ENCODE measurements at places on chromosomes 4 and X. TPM values are rescaled to one million over a fixed set of nuclear protein-coding genes. Genes with fewer than 3 reads are reported as not detected.

Gene MAGEA4
- polyA plus RNA-seq: not detected

Gene NIPAL1
- 10.5 TPM for polyA plus RNA-seq

Gene MAGEA8
- 0.73 TPM for polyA plus RNA-seq

Gene GPR50
- not detected for polyA plus RNA-seq

Gene PRDM8
- 2.1 TPM for polyA plus RNA-seq

Gene GPRASP3
- 18.8 TPM for polyA plus RNA-seq

Gene SSX3
- not detected for polyA plus RNA-seq

Gene BANK1
- polyA plus RNA-seq: 3.0 TPM

Gene SOX3
- 0.06 TPM for polyA plus RNA-seq

Gene MAGEB6
- polyA plus RNA-seq: not detected

DNA sequence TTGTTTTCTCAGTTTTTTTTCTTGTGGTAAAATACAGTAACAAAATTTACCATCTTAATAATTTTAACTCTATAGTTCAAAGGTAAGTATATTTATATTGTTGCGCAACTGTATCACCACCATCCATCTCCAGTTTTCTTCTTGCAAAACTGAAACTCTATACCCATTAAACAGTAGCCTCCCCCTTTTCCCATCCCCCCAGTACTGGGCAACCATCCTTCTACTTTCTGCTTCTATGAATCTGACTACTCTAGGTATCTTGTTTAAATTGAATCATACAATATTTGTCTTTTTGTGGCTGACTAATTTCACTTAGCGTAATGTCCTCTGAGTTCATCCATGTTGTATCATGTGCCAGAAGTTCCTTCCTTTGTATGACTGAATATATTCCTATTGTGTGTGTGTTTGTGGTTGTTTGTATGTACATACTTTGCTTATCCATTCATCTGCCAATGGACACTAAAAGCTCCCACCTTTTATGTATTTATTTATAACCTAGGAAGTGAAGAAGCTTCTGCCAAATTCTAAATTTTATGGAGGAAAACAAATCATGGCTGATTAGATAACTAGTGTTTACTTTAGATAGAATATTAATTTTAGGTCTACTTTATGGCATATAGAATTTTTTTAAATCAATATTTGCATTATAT, 10.0 kb downstream of the ABHD18 start:
- DNase-seq: no peak

DNA sequence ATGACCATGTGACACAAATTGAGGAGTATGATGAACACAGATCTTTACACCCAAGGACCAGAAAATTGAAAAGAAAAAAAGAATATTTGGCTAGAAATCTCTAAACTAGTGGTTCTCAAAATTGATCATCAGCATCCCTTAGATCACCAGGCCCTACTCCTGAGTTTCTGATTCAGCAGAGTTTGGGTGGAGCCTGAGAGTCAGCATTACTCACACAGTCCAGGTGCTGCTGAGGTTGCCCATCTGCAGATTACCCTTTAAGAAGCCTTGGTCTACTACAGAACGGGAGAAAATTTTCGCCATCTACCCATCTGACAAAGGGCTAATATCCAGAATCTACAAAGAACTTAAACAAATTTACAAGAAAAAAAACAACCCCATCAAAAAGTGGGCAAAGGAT, 182.8 kb downstream of the MOSPD2 start:
- DNase-seq: no peak

DNA sequence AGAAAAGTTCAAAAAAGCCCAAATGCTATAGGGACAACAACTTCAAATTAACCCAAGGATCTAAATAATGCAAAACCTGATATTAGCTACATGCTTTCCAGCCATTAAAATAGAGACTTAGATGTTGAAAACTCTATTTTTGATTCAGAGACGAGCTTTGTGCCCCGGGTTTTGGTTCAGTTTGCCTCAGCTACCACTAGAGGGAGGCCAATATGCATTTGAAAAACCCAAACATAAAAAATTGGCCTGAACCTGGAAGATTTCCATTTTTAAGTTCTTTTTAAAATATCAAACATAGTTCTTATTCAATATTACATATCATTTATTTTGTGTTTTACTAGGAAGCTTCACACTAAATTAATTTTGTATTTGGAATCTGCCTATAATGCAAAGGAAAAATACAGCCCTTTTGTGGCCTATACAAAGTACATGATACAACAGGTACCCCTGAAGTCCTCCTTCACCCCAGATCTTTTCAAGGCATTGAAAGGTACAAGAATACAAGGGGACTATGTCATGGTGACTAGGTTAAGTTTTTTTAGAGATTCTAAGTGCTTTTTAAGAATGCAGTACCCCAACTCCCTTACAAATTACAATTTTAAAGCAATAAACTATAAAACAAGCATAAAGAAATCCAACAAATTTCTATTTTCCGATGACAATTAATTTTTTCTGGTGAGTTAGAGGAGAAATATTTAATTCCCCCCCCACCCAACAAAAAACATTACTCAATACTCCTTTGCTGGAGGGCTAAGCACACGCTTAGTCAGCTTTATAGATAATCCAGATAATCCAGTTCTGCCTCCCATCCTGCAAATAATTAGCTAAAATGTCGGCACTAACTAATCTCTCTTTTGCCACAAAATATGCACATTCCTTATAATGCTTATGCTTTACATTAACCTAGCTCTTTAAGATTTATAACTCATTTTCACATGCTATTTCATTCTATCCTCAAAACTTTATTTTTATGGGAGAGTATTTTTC, 97.7 kb upstream of the PTPN13 start:
- DNase-seq: peak; percentile 43

DNA sequence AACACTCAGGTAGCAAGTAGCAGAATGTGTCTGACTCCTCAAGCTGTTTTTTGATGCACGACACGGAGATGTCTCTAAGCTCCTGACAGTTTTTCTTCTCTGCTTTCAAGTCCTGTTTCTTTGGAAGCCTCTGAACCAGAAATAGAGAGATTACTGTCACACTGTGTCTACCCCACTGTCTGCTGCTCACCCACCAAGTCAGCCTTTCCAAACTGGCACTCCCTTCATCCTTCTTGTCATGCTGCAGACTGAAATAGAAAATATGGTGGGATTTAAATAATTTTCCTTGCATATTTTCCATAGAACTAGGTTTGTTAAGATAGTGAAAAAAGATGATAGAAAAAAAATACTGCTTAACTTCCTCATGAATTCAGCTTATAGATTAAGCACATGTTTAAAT, 102.5 kb upstream of the SPANXN4 start:
- DNase-seq: no peak

DNA sequence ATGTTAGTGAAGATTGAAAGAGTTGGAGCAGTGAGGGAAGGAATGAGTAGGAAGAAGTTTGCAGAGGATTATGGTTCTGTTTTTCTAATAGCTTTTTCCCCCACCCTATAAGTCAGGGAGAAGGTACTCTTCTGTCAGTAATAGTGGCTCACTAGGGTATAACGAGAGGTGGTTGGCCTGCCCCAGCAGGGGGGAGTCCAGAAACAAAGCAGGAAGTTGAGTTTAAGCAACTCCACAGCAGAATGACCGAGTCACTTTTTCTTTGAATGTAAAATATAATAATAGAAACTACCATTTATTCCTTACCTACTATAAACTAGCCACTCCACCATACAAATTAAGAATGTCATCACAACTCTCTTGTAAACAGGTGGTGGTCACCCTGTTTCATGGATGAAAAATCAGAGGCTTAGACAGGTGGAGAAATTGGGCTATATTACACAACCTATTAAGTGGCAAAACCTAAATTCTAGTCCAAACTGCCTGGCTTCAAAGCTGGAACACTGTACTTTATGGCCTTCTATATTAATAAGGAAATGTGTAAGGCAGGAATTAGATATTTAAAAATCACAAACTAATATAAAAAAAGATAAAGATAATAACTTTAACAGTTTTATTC, 21.9 kb downstream of the AP1AR start:
- DNase-seq: no peak

GRCh38 chr4:140609548-140610425, 41.0 kb upstream of the UCP1 start:
- DNase-seq: peak; percentile 64

DNA sequence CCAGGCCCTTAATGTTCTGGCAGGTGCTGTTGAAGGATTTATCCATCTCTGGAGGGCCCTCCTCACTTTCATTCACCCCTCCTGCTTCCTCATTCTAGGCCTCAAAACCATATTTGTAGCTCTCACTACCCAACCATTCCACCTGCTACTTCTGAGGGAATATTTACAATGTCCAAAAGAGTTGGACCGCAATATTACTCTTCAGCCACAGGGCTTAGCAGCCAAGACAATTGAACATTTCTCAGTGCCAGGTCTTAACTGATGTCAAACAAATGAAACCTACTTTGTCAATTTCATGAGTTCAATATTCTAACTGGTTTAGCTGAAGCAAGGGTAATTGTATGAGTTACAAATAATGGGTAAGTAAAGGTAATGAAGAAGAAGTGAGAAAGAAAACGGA, 113.2 kb downstream of the ENOX2 start:
- no peak for DNase-seq

GRCh38 chrX:2828959-2829411, 255 bp downstream of the GYG2 start:
- no peak for DNase-seq

DNA sequence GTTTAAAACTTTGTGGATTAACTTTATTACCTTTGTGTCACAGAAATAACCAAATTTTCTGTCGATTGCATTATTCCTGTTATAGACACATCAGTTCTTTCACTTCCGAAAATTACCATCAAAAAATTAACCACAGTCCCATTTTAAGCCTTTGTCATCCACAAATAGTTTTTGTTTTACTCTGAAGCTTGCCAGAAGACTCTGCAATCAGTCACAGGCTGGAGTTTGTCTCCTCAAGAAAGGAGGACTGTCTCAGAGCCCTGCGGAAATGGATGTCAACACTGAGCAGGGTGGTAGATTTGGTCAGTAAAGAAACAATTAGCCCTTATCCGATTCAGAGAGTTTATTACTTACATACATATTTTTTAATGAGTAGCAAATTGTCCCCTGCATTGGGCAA, 20.1 kb upstream of the TCEAL4 start:
- no peak for DNase-seq

GRCh38 chr4:174714393-174715211, 114.4 kb downstream of the GLRA3 start:
- DNase-seq: no peak

- no peak for DNase-seq
These were observed 58.8 kb upstream of the ARHGAP36 start for GRCh38 chrX:130999360-130999759.

GRCh38 chrX:37815366-37815765, 32.0 kb downstream of the DYNLT3 start:
- no peak for DNase-seq

DNA sequence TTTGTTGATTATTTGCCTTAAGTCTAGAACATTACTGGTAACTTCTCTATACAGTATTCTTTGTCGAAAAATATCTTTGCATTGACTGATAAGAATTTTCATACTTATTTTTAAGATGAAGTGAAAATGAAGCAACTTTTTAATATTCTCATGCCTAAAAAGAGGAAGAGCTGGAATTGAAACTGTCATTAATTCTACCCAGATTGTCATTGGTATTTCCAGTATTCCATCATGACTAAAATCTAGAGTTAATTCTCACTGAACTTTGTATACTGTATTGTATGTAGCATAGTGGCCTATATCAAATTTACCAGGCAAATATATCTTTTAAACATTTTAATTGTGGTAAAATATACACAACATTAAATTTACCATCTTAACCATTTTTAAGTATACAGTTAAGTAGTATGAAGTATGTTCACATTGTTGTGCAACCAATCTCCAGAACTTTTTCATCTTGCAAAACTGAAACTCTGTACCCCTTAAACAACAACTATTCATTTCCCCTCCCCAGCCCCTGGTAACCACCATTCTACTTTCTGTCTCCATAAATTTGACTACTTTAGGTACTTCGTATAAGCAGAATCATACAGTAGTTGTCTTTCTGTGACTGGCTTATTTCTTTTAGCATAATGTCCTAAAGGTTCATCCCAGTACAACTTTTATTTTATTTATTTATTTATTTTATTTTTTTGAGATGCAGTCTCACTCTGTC, 24.3 kb upstream of the ZNF41 start:
- no peak for DNase-seq

- DNase-seq: no peak
These were observed 327.1 kb downstream of the PAPSS1 start for GRCh38 chr4:107392951-107393350.

DNA sequence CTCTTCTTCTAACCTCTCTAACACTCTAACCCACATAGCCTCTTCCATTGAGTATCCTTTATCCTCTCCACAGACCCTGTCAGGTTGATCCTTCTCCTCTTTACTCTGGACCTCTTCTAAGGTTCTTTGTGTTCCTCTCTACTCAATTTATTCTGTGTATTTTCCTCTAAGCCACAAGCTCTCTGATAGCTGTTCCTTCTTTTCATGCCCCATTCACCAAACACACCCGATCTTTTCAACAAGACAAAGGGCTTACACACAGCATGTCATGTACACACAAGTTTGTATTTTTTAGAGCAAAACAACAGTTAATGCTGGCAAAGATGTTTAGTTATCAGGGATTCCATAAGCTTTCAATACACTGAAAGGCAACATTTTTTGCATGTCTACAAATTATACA, 1.9 kb downstream of the SPIN2B start:
- DNase-seq: no peak

GRCh38 chrX:131985526-131986049, 37.5 kb upstream of the STK26 start:
- DNase-seq: no peak

- DNase-seq: peak; percentile 56
These were observed 1.1 kb downstream of the MAML3 start for GRCh38 chr4:140152751-140153418.

DNA sequence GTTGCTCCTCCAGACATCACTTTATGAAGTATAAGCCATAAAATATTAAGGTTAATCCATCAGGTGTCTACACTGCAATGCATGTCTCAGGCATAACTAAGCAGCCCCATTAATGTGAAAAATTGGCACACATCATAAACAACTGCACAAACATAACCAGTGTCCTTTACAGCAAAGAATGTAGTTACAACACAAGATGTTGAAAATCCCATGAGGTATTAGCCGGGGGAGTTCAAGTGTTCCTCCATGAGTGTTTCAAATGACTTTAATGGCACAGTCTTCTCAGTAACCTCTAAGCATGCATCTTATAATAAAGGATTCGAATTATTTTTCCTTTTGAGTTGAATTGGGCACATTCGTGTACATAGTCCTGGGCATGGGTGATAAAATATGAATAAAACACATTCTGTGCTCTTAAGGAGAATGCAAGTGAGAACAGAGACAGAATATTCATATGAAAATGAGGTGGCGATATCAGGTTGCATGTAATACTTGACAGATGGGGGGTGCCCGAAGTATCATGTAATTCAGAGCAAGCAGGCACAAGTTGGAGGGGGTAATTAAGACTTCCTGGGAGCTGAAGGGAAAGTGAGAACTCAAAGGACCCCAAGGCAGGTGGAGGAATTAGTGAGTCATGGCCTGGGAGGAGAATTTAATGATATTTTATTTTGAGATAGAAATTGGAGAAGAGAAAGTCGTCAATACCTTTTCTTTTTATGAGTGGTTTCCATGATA, 18.2 kb upstream of the VCX2 start:
- no peak for DNase-seq

- no peak for DNase-seq
These were observed 91.5 kb downstream of the ATRX start for GRCh38 chrX:77694491-77694890.

GRCh38 chrX:9062641-9063040, 28.7 kb upstream of the FAM9B start:
- no peak for DNase-seq
